ENCODE measurements at places on chromosomes 2 and 18.

DNA sequence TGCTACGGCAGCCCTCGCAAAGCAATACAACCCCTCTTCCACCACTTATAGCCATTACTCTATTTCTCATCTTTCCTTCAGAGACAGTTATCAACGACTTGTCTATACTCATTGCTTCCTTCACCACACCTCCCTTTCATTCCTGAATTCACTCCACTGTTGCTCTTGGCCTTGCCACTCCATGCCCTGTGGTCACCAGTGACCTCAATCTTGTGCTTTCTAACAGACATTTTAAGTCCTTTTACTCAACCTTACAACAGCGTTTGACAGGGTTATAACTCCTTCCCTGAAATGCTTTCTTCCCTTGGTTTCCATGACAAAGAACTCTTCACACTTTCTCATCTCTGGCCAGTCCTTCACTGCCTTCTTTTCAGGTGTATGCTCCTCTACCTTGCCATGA is 90.6 kb upstream of the CCDC141 start:
- DNase-seq = no peak

- DNase-seq = no peak
Measured at GRCh38 chr2:158034198-158034866, 67.3 kb upstream of the UPP2 start.

GRCh38 chr2:112153501-112153900 is 15.3 kb downstream of the FBLN7 start:
- no peak for DNase-seq

DNA sequence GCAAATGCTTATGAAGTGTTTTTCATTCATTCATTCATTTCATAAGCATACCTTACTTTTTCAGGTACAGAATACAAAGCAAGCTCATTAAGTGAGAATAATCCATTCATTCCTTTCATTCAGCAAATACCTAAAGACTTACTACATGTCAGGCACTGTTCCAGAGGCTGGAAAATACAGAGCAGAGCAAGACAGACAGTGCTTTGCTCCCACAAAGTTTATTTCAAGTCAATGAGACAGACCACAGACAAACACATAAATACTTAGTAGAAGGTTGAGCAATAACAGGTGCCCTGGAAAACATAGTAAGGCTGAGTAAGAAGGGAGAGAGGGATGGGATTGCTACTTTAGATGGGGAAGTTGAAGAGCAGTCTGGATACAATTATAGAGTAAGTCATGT is 309.8 kb downstream of the C1D start:
- no peak for DNase-seq

GRCh38 chr18:26540043-26540628 is 8.2 kb downstream of the KCTD1 start:
- DNase-seq = no peak

DNA sequence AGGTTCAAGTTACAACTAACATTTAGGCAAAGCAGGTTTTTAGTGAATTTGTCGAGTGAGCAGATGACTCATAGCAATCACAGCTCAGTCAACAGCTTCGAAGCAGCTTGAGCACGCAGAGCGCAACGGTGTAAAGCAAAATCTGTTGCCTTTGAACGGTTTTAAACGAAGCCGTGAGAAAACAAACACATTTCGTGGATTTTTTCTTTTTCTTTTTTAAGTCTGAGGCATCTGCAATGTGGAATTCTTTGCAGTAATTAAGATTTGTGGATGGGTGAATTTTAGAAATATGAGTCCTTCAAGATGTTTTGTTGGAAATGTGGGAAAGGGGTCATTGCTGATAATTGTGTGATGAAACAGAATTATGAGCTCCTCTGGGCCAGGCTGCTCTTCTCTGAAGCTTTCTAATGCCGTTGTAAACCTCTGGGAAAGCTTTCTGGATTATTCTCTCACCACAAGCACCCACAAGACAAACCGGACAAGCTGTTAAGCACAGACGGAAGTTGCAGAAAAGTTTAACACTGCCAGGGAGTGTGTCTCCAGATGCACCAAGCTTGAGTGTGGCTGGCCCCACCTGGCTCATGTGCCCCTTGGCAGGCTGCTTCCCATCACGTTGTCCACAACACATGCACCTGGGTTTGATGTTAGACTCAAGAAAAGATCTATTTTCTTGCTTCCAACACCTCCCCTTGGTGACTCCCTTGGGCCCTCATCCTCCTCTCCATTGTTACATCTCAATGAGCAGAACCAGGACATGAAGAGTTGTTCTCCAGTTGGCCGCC is 224.7 kb downstream of the ACKR3 start:
- no peak for DNase-seq

GRCh38 chr2:150208689-150209088 is 278.8 kb downstream of the RND3 start:
- DNase-seq = no peak

DNA sequence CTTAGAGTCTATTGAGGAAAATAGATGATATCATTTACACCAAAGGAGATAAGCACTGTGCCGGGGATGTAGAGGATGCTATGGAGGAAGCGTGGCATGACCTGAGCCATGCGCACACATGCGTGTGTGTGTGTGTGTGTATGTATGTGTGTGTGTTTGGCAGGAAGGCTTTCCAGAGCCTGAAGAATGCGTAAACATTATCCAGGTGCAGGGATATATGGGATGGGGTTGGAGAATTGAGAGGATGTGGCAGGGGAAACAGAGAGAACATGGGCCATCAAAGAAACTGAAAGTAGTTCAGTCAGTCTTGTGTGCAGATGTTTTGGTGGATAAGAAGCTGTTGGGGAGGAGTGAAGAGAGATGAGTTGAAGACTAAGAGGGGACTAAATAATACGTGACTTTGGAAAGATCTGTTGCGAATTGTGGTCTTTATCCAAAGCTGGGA is 9.3 kb upstream of the STAT1 start:
- DNase-seq = no peak

DNA sequence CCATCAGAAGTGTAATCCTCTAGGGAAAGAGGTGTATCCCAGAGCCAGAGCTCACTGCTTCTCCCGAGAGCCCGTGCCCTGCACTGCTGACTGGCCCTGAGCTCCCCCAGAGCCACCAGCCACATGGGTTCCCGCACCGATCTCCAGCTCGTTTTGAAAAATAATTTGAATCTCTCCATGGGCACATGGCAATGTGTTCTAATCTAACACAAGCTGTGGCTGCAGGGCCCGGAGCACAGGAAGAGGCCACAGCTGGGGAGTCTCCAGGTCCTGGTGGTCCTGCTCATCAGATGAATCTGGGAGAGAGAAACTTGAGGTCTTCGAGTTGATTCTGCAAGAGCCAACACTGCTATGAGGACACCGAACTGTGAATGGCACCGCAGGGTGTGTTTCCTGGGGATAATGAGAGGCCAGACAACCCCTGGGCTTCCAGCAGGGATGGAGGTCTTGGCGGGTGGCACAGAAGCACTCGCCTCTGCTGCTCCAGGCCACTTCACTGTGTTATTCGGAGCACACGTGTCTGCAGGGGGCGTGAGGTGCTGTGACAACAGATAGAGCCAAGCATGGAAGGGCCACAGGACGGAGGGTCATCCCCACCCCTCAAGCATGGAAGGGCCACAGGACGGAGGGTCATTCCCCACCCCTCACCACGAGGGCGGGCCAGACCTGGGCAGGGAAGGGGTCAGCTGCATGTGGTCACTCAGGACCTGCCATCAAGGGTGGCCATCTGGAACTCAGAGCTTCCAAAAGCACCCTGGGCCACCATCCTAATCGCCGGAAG is 196.8 kb downstream of the NDUFA10 start:
- no peak for DNase-seq

DNA sequence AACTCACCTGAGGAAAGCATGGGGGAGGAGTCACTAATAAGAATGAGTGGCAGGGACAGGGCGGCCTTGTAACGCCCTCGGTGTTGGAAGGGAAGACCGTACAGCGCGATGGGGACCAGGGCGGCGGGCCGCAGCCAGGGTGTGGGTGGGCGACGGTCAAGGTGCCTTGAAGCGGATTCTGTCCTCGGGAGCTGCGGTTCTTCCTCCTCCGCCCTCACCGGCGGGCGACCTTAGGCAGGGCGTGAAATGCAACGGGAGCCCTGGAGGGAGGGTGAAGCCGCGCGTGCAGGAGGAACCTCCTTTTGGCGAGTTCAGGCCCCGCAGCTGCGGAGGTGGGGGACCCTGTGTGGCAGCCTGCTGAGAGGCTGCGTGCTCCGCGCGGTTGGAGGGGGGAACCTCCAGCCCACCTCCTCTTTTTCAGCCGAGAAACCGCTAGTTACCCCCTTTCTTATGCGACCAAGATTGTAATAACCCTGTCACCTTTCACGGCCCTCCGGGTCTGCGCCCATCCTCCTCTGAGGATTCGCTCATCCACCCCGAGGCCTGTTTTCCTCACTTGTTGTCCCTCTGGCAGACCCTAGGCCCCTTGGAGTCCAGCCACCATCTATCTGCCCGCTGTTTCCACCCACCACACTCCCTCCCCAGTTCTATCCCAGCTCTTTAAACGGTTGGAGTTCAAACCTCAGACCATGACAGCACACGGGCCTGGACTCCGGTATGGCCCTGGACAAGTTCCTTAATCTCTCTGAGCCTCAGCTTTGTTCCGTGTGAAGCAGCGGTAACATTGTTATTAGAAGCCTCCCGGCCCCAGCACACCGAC is 823 bp upstream of the RNU2-63P start:
- DNase-seq = no peak

DNA sequence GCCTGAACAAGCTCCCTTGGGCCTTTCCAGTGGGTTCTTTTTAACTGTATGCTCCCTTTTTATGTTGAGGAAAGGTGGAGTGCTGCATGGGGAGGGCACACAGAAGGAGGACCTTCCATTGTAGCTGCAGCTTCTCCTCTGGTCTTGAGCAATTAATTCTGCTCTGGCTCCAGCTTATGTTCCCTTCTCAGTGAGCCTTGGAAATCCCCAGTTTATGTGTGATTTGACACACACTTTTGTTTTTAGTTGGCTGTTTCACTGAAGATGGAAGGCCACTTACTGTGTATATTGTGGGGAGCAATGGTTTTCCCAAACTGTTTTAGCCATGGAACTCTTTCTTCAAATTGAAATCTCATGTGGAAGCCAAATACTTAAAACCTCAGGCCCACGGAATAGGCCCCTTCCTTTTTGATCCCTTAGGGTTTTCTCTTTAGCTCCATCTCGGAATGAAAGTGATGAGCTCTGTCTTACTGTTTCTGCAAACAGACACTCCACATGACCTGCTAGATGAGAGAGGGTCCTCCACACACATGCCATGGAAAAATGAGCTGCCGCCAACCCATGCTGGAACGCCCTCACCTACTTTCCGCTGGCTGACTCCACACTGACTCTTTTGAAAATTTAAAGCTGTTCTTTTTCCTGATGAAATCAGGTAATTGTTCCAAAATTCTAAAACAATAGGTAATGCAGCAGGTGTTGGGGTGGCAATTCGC is 280.9 kb upstream of the SIX2 start:
- DNase-seq = no peak

DNA sequence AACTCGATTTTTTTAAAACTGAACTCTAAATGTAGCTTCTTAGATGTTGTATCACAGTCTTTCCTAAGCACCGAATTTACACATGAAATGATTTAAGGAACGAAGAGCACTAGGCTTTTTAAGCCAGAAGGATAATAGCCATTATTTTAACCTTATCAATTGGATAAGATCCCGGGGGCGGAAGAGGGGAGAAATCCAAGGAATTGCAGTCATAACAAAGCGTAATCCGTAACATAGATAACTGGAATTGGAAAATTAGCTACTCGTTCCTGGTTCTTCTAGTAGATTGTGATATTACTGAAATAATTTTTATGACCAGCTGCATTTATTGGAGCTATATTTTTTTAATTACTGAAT is 988 bp upstream of the KANSL1L start:
- no peak for DNase-seq

- no peak for DNase-seq
Measured at GRCh38 chr18:59861009-59861408, 38.8 kb upstream of the PMAIP1 start.

DNA sequence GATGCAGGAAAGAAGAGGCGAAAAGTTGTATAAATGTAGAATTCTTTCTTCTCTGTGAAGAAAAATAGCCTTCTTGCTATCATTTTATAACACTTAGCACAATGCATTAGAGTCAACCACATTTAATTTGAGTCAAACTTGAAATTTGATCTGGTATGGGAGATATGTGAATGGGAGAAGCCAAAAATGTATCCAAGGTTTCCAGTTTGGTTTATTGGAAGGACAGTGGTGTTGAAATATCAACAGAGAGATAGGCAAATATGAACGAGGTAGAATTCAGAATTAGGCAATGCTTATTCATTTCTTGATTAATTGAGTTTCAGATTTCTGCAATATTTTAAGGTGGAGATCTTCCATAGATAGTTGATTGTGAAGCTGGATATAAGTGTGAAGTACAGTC is 991.9 kb upstream of the CHAC2 start:
- DNase-seq = no peak

GRCh38 chr2:195313962-195314361 is 343.1 kb upstream of the SLC39A10 start:
- no peak for DNase-seq
